ENCODE measurements at places on chromosomes 5 and 9. TPM values are rescaled to one million over a fixed set of nuclear protein-coding genes. Genes with fewer than 3 reads are reported as not detected.

The TPPP gene
- 0.38 TPM for total RNA-seq

The RAI14 gene
- 56.2 TPM for total RNA-seq

The ANKRD18A gene
- total RNA-seq = 27.3 TPM

The BAAT gene
- 18.6 TPM for total RNA-seq

The SLC6A18 gene
- not detected for total RNA-seq

The SPINK4 gene
- not detected for total RNA-seq

The CDX1 gene
- not detected for total RNA-seq

The NR5A1 gene
- not detected for total RNA-seq

The CARD6 gene
- total RNA-seq = 8.2 TPM

The SLC4A9 gene
- total RNA-seq = 0.24 TPM
